RPMI7951 (cell line): ENCODE measurements at places on chromosomes 2 and 18.

GRCh38 chr2:204260901-204261300 is 284.4 kb upstream of the PARD3B start:
- no peak for DNase-seq

- no peak for DNase-seq
Observed at GRCh38 chr18:11989966-11990380, 8.7 kb downstream of the IMPA2 start.

- DNase-seq, result no peak
Observed at GRCh38 chr18:51654488-51655326, 457.2 kb upstream of the MEX3C start.

DNA sequence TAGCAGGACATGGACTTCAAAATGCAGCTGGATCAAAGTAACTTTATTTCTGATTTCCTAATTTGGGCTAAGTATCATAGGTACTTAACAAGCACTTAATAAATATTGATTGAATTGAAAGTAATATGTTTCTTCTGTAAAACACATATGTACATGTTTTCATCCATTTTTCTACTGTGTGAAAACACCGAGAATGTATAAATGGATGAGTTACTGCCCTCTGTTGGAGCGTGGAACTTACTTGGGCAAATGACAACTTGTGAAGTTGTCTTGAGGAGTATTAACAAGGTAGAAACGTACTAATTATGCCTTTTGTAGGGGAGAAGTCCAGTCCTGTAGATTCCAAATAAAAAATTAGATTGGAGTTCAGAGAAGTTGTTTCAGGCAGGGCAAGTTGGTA is 87.2 kb downstream of the PHLPP1 start:
- no peak for DNase-seq
